ENCODE measurements at places on chromosomes 4 and X. TPM values are rescaled to one million over a fixed set of nuclear protein-coding genes. Genes with fewer than 3 reads are reported as not detected.

Gene MUC7
- not detected for total RNA-seq

Gene SLC9B1
- total RNA-seq = 0.08 TPM

Gene CYSLTR1
- total RNA-seq = not detected

Gene FABP2
- not detected for total RNA-seq

Gene VEGFC
- 45.7 TPM for total RNA-seq

Gene PFKFB1
- not detected for total RNA-seq

Gene RS1
- not detected for total RNA-seq

Gene LONRF3
- total RNA-seq = not detected

Gene PLK4
- 4.6 TPM for total RNA-seq

Gene GABRG1
- not detected for total RNA-seq

Gene BDH2
- 37.9 TPM for total RNA-seq

Gene EPGN
- 75.9 TPM for total RNA-seq

Gene GBA3
- not detected for total RNA-seq

Gene FANCB
- total RNA-seq = 2.3 TPM

Gene GC
- total RNA-seq = not detected

Gene XPNPEP2
- not detected for total RNA-seq

Gene HSFX4
- not detected for total RNA-seq

Gene FGA
- not detected for total RNA-seq

Gene EDA2R
- total RNA-seq = 2.0 TPM

Gene NXF2
- total RNA-seq = not detected

Gene ZDHHC9
- 25.9 TPM for total RNA-seq

Gene STARD8
- total RNA-seq = 0.16 TPM

Measured in hair follicular keratinocyte (primary cell).